ENCODE measurements at places on chromosomes 7 and 10.

- peak; percentile 46 for DNase-seq
Measured at GRCh38 chr10:80684259-80684658, 146.6 kb downstream of the SH2D4B start.

DNA sequence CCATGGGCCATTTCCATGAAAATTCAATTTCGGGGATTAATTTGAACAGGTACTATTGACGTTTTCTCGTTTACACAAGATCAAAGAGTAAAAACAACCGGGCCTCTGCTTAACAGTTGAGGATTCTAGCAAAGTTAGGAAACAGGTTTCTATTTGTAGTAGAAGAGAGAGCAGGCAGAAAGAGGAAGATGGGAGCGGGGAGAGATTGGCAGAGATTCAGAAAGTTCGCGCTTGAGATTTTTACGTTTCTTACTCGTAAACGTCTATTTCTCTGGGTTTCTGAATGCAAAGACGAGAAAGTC is 571 bp upstream of the VWC2 start:
- DNase-seq = no peak

GRCh38 chr10:22874189-22874854 is 53.5 kb upstream of the ARMC3 start:
- DNase-seq = no peak

- no peak for DNase-seq
Measured at GRCh38 chr7:24891311-24891735, 88.7 kb downstream of the OSBPL3 start.

DNA sequence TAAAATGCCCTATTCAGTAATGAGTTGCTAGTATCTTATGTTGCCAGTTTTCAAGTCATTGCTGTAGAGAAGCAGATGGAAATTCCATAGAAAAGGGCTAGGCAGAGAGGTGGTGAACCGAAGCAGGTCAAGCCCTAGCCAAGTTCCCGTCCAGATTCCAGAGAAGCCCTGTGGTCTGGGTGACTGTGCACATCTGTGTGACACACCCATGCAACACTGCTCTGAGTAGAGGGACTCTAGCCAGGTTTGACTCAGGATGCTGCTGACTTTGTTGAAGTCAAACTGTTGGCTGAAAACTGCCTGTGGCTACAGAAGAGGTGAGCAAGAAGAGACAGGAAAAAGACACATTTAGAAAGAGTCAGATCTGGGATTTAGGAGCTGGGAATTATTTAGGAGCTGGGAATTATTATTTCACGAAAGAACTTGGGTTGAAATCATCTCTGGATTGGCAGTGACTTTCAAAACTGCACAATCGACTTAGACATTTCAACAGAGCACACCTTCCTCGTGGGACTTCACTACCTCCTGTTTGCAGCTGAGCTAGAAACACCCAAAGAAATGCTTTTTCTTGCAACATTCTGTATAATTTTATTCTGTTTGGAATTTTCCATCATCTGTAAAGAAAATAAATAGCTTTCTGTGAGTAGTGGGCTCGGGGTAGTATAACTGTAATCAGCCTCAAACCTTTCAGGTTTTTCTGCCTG is 149.1 kb upstream of the PRKCQ start:
- no peak for DNase-seq

Measured in CD4-positive, alpha-beta T cell treated with Interleukin-15 for 4 hours (primary cell).